Pulmonary artery endothelial cell (primary cell): ENCODE measurements at places on chromosomes 2 and 18.

- DNase-seq, result no peak
Measured at GRCh38 chr2:64978514-64979268, 10.5 kb upstream of the SLC1A4 start.

DNA sequence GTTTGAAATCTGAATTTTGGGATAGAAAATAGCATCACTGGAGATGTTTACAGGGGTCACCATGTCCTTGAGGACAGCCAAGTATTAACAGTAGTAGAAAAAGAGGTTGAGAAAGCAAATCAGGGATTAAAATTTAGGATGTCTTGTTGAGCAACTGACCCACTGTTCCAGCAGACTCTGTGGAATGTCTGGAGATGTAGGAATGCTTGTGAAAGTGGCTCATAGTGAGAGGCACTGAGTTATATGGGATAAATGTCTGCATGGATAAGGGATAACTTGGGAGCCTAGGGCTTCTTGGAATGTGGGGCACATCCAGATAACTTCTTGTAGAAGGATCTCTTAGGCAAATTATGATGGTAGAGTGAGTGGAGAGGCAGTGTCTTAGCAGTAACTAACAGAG, 495.0 kb downstream of the TMX3 start:
- DNase-seq, result no peak

DNA sequence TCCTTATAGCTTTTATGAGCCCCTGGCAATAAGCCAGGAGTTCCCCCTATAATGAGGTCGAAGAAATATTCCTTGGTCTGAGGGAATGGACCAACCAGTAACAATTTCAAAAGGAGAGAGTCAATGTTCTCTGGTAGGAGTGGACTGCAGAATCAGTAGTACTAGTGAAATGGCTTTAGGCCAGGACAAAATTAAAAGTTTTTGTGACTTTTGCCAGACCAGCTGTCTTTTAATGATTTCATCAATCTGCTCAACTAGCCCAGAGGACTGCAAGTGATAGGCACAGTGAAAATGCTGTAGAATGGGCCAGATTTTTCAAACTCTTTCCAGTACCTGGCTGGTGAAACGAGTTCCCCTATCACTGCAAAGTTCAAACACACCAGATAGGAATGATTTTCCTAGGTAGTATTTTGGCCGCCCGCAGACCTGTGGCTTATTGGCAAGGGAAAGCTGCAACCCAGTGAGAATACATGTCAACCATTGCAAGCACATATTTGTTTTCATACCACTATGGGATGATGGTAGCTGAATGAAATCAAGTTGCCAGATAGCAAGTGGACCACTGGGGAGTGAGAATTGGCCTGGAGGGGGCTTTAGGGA, 45.5 kb downstream of the CERS6 start:
- no peak for DNase-seq

DNA sequence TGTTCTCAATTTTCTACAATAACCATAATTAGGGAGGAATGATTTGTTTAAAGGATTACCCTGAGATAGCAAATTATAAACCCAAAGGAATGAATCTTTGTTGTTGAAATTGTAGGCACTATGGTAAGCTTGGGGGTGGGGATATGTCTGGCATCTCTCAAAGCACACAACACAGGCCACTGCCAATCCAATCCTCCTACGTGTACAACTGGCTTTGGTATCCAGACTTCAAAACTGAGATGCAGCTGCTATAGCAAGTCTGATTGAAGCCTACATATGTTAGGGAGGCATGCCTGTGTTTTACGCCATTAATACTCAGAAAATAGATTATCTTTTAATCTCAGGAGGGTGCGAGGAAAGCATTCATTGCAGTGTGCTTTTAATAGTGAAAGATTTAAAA, 5.9 kb upstream of the NCOA1 start:
- DNase-seq, result no peak

DNA sequence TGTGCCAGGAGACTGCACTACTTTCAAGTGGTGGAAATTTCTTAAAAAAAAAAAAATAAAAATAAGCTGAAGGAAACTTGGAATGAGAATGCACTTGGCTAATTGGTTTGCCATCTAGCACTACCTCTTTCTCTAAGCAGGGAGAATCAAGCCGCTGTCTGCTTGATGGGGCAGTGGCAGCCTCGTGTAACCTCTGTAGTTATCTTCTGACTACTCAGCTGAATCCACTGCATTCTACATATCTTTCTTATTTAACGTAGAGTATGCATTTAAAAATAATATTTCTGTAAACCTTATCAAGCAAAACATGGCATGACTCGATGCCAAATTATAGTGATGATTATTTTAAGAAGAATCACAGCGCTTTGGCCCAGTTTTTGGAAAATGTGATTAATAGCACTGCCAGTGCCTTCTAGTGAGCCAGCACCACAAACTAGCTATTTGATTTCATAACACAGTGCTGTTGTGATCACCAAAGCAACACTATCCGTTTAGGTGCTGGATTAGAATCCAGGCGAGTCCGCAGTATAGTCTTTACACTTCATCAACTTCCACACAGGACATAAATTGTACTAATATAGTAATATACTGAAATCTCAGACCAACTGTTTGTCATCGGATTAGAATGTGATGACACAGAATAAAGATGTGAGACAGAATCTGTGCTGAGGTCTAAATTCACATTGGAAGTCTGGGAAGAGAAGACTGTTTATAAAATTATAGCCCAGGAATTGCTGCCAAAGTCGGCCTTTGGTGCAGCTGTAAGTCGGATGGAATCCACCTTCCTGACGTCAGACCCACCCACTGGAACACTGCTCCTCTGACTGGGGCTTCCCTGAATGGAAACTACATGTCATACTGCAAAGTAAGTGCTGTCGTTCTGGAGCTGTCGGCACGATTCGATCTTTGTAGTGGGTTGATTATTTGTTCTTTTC, 136.5 kb upstream of the ETAA1 start:
- DNase-seq, result no peak

DNA sequence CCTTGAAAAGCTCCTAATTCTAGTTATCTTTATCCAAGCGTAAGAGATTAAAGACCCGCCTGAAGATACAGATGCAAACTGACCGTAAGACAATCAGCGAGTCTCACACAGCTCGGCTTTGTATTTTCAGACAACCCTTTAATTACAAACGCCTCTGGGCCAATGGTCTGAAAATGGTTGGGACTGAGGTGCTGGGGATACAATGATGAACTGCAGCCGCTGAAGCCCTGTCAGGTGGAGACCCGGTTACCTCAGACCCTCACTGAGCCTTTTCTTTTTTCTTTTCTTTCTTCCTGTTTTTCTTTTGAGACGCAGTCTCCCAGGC, 715 bp upstream of the CFAP36 start:
- no peak for DNase-seq
